Stimulated activated naive B cell treated with anti-CD40 and anti-IgM and Interleukin-4, amounts not matched to agents 10 μg/mL and 1 μg/mL and 100 μg/mL, for 72 hours (primary cell): ENCODE measurements at places on chromosomes 3 and 15.
A peak's percentile ranks its signal among the peaks of the same experiment; 100 is the strongest.

GRCh38 chr3:46095307-46095706 is 68.0 kb upstream of the XCR1 start:
- H3K4me3 ChIP-seq, result peak overlapping the region; percentile 18
- peak overlapping the region; percentile 71 for H3K27ac ChIP-seq
- H3K4me1 ChIP-seq, result peaks cover 92% of the 10 kb centered on the region
- no peaks in the 10 kb centered on the region for H3K36me3 ChIP-seq
- H3K27me3 ChIP-seq, result no peaks in the 10 kb centered on the region

DNA sequence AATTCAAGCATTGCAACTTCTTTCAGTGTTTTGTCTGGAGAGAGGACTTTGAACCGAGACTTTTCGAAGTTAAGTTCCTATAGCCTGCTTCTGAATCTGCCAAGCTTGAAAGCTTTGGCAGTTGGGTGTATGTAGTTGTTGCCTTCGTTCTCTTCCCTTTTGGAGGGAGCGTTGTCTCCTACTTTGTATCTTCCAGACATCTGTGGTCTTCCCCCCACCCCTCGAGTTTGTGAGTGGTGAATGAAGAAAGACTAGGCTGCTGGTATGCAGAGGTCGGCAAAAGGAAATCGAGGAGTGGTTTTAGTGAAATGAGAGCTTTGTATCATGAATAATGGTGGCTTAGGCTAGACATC is 1.3 kb downstream of the CTNNB1 start:
- H3K4me1 ChIP-seq, result peaks cover 23% of the 10 kb centered on the region
- H3K27me3 ChIP-seq, result peaks cover 5% of the 10 kb centered on the region
- peak overlapping the region; percentile 79 for H3K27ac ChIP-seq
- peak overlapping the region; percentile 93 for H3K4me3 ChIP-seq

DNA sequence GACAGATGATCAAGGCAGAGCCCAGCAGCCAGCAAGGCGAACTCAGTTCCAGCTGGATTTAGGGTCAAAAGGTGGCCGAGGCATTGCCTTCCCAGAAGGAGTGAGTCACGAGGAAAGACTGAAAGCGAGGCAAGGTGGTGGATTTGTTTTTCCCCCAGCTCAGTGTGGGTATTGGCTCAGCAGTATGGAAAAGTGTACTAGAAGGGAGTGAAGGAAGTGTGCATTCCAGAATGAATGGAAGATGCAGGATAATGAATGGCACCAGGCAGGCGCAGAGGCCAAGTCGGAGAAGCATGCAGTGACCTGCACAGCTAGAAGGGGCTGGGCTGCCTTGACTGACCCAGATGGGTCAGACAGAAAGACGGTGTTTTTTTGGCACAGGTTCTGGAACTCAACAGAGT is 46.3 kb downstream of the FOXP1 start:
- H3K36me3 ChIP-seq, result peaks cover 20% of the 10 kb centered on the region
- H3K4me3 ChIP-seq, result no peak overlapping the region
- H3K27me3 ChIP-seq, result no peaks in the 10 kb centered on the region
- peaks cover 56% of the 10 kb centered on the region for H3K4me1 ChIP-seq
- no peak overlapping the region for H3K27ac ChIP-seq

DNA sequence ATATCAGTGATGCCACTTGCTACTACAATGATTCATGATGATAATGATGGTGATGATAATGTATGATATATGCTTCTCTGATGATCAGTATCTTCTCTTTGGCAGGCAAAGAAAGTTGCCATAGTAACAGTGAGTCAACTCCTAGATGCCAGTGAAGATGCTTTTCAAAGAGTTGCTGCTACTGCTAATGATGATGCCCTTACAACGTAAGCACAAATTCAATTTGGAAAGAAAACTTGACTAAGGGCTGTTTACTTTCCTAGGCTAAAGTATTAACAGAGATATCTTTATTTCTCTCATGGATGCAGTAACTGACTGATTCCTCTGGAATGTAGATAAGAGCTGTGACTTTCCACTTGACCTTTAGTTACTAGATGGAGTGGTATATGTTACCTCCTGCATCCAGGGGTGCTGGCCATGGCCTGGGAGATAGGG is 27.8 kb downstream of the ADGRG7 start:
- no peaks in the 10 kb centered on the region for H3K36me3 ChIP-seq
- peaks cover 11% of the 10 kb centered on the region for H3K4me1 ChIP-seq
- H3K27me3 ChIP-seq, result peaks cover 12% of the 10 kb centered on the region

DNA sequence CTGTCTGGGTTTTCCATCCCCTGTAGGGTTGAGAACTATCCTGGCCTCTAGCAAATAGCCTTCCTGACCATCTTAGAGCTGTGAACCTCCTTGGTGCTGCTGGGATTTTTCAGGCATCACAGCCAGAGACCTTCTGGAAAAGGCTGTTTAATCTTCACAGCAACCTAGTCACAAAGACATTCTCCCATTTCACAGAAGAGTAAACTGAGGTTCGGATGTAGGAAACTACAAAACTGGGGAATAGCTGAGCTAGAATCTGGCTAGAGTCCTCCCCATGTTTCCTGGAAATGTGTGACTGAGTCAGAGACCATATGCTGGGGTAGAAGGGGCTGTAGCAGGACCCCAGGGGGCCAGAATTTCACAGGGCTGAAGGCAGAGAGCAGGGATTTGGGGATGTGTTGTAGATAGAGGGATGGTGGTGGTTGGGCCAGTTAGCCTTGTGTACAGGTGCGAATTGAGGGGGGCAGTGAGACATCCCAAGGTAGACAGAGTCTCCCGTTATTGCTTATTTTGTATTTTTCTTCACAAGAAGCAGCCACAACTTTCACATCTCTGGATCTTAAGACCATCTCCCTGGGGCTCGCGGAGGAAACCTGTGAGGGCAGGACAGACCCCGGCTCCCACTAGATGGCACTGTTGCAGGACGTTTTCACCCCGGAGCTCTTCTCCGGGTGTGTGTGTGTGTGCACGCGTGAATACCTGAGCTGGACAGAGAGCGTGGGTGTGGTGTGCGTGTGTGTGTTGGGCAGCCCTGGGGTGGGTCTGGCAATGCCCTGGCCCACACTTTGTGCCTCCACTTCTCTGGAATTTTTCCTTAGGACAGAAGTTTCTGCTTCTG is 66.9 kb upstream of the PRR23C start:
- H3K4me1 ChIP-seq, result no peaks in the 10 kb centered on the region
- DNase-seq, result peak; percentile 13
- H3K36me3 ChIP-seq, result no peaks in the 10 kb centered on the region

GRCh38 chr3:52351762-52352368 is 35.7 kb downstream of the DNAH1 start:
- H3K4me3 ChIP-seq, result no peak overlapping the region
- DNase-seq, result no peak
- peaks cover 38% of the 10 kb centered on the region for H3K36me3 ChIP-seq
- H3K27me3 ChIP-seq, result no peaks in the 10 kb centered on the region

DNA sequence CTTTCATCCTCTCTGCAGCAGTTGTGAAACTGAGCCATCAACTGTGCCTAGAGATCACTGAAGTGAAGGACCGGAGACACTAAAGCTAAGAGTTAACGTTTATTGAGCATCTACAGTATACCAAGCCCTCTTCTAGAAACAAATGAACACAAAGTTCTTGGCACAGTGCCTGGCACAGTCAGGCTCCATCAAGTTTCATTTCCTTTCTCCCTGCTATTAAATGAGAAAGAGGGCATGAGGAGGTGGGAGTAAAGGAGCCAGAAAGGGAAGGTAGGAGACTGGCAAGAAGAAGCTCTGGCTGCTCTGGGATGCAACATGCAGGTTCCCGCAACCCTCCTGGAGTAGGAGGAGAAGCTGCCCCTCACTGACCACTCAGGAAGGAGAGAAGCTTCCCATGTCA is 30.6 kb downstream of the CYP19A1 start:
- H3K36me3 ChIP-seq, result no peaks in the 10 kb centered on the region
- H3K27ac ChIP-seq, result no peak overlapping the region
- no peak for DNase-seq
- peaks cover 26% of the 10 kb centered on the region for H3K4me1 ChIP-seq
- H3K4me3 ChIP-seq, result no peak overlapping the region

GRCh38 chr3:3509665-3510064 is 289.6 kb upstream of the LRRN1 start:
- no peak for DNase-seq
- H3K36me3 ChIP-seq, result no peaks in the 10 kb centered on the region
- H3K4me1 ChIP-seq, result no peaks in the 10 kb centered on the region
- no peak overlapping the region for H3K4me3 ChIP-seq
- H3K27me3 ChIP-seq, result no peaks in the 10 kb centered on the region

GRCh38 chr3:128362026-128362965 is 104.4 kb downstream of the DNAJB8 start:
- no peaks in the 10 kb centered on the region for H3K27me3 ChIP-seq
- peaks cover 43% of the 10 kb centered on the region for H3K36me3 ChIP-seq
- H3K4me1 ChIP-seq, result peaks cover 9% of the 10 kb centered on the region

DNA sequence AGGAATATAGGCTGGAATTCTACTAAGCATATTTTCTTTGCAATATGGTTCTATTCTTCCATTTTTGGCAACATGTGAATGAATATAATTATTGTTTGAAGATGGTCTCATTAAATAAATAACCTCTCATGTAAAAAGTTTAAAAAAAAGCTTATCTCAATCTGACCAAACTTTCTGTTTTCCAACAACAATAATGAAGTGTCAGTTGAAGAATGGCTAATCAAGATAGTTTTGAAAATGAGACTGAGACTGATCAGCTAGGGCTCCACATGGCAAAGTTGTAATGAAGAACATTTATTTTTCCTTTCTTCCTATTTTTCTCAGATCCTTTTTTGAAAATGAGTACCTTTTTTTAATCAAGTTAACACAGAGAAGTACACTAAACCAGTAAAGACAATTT is 117.4 kb downstream of the GALK2 start:
- H3K27me3 ChIP-seq, result no peaks in the 10 kb centered on the region
- no peaks in the 10 kb centered on the region for H3K4me1 ChIP-seq
- peaks cover 29% of the 10 kb centered on the region for H3K36me3 ChIP-seq

- no peak overlapping the region for H3K4me3 ChIP-seq
- no peaks in the 10 kb centered on the region for H3K36me3 ChIP-seq
- H3K27ac ChIP-seq, result no peak overlapping the region
- no peaks in the 10 kb centered on the region for H3K4me1 ChIP-seq
Observed at GRCh38 chr3:28542351-28542750, 193.7 kb upstream of the AZI2 start.

- peak overlapping the region; percentile 70 for H3K27ac ChIP-seq
- H3K4me1 ChIP-seq, result peaks cover 7% of the 10 kb centered on the region
- no peak for DNase-seq
- H3K4me3 ChIP-seq, result no peak overlapping the region
- peaks cover 3% of the 10 kb centered on the region for H3K36me3 ChIP-seq
Observed at GRCh38 chr3:44825264-44825925, 36.3 kb upstream of the TMEM42 start.

- peaks cover 21% of the 10 kb centered on the region for H3K36me3 ChIP-seq
- no peaks in the 10 kb centered on the region for H3K27me3 ChIP-seq
- no peak overlapping the region for H3K4me3 ChIP-seq
Observed at GRCh38 chr15:38509152-38509551, 55.2 kb downstream of the FAM98B start.

GRCh38 chr3:16468002-16468335 is 45.5 kb downstream of the RFTN1 start:
- peak overlapping the region; percentile 49 for H3K4me3 ChIP-seq
- H3K36me3 ChIP-seq, result peaks cover 85% of the 10 kb centered on the region
- no peaks in the 10 kb centered on the region for H3K27me3 ChIP-seq
- peak overlapping the region; percentile 89 for H3K27ac ChIP-seq
- H3K4me1 ChIP-seq, result peaks cover 60% of the 10 kb centered on the region

- no peak for DNase-seq
- peaks cover 9% of the 10 kb centered on the region for H3K36me3 ChIP-seq
- H3K4me3 ChIP-seq, result no peak overlapping the region
- no peak overlapping the region for H3K27ac ChIP-seq
- H3K4me1 ChIP-seq, result peaks cover 6% of the 10 kb centered on the region
Observed at GRCh38 chr3:48004694-48005093, 11.5 kb downstream of the MAP4 start.

GRCh38 chr15:52392008-52392687 is 96.5 kb upstream of the MYO5C start:
- peaks cover 4% of the 10 kb centered on the region for H3K4me1 ChIP-seq
- H3K36me3 ChIP-seq, result peaks cover 17% of the 10 kb centered on the region
- H3K27me3 ChIP-seq, result no peaks in the 10 kb centered on the region
- no peak overlapping the region for H3K4me3 ChIP-seq
- no peak overlapping the region for H3K27ac ChIP-seq

DNA sequence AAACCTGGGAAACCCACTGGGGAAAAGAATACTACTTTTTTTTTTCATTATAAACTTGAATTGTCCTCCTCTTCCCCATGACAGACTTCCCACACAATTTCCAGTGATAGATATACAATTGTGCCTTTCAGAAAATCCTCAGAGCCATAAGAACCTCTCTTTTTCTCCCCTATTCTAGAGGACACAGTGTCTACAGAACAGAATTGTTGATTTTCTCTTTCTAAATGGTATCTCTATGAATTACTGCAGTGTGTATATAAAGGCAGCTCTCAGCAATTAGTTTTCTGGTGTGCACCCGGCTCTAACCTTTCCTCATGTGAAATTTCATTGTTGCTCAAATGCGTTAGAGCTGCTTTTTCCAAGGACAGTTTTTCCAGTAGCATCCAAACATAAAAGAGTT is 430.1 kb downstream of the TUSC7 start:
- H3K4me1 ChIP-seq, result no peaks in the 10 kb centered on the region
- DNase-seq, result no peak
- no peak overlapping the region for H3K4me3 ChIP-seq
- H3K36me3 ChIP-seq, result peaks cover 2% of the 10 kb centered on the region
- no peak overlapping the region for H3K27ac ChIP-seq
- H3K27me3 ChIP-seq, result no peaks in the 10 kb centered on the region

DNA sequence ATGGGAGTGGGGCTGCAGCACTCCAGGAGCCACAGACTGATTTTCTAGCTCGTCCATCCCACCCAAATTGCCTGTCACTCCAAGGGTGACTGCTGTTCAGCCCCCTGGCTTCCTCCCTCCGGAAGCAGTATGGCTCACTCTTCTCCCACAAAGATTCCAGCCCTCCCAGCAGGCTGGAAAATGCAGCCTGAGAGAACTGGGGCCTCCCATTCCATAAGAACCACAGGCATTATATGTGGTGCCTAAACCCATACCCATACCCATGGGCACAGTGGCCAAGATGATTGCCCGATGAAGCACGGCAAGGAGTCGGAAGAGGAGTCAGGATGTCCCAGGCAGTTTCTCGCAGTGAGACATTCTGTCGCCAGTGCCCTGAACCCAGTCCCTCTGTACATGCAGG is 6.0 kb upstream of the VILL start:
- no peaks in the 10 kb centered on the region for H3K27me3 ChIP-seq
- no peak for DNase-seq
- no peaks in the 10 kb centered on the region for H3K36me3 ChIP-seq
- no peak overlapping the region for H3K27ac ChIP-seq
- H3K4me1 ChIP-seq, result no peaks in the 10 kb centered on the region

- no peaks in the 10 kb centered on the region for H3K4me1 ChIP-seq
- H3K27me3 ChIP-seq, result peaks cover 9% of the 10 kb centered on the region
- no peak overlapping the region for H3K4me3 ChIP-seq
Observed at GRCh38 chr15:101472033-101472432, 17.5 kb downstream of the PCSK6 start.

GRCh38 chr3:116007000-116007399 is 383.7 kb downstream of the GAP43 start:
- no peak overlapping the region for H3K27ac ChIP-seq
- H3K27me3 ChIP-seq, result no peaks in the 10 kb centered on the region
- no peak for DNase-seq

- H3K27ac ChIP-seq, result peak overlapping the region; percentile 94
- peak overlapping the region; percentile 48 for H3K4me3 ChIP-seq
- H3K27me3 ChIP-seq, result no peaks in the 10 kb centered on the region
- DNase-seq, result peak; percentile 71
- H3K36me3 ChIP-seq, result peaks cover 83% of the 10 kb centered on the region
Observed at GRCh38 chr3:63921741-63922482, 9.7 kb upstream of the SCAANT1 start.

GRCh38 chr3:101229681-101230080 is 90.7 kb downstream of the IMPG2 start:
- no peaks in the 10 kb centered on the region for H3K36me3 ChIP-seq
- H3K27me3 ChIP-seq, result no peaks in the 10 kb centered on the region
- H3K4me1 ChIP-seq, result peaks cover 4% of the 10 kb centered on the region
